ENCODE measurements at places on chromosomes 3 and 15.

- no peak for DNase-seq
Measured at GRCh38 chr15:29773816-29774215, 48.5 kb downstream of the TJP1 start.

- DNase-seq: no peak
Measured at GRCh38 chr3:78791753-78792152, 976.0 kb downstream of the ROBO1 start.

- no peak for DNase-seq
Measured at GRCh38 chr15:58505581-58505980, 73.8 kb downstream of the LIPC start.

GRCh38 chr3:127598841-127599570 is 795 bp downstream of the MCM2 start:
- no peak for DNase-seq

DNA sequence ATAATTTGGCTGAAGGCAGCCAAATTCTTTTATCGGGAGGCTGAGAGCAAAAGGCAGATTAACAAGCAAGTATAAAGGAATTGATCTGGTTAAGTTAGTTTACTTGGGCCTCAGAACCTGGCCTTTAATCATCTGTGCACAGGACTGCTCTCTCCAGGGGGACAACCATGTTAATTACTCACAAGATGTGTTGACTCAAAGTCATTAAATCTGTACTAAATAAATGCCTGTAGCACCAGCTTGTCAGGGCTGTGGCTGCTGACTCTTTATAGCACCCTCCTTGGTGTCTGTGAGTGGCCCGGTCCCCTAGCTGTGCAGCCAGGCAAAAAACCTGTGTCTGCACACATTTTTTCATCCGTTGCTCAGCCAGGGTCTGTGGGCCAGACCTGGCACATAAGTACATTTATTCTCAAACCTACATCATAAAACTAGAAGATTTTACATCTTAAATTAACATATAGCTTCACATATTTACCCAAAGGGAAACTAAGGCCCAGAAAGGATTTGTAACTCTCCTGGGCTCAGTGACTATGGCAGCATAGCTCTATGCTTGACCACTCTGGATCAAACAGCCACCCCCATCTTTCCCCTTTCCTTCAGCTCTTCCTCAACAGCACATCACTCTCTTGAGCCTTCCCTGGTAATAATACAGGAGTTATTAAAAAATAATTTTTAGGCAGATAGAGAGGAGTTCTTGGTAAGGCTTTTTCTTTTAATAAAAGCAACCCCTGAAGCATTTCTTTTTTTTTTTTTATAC is 51.4 kb downstream of the NCEH1 start:
- DNase-seq: no peak

- DNase-seq: no peak
Measured at GRCh38 chr3:125462722-125463299, 57.2 kb downstream of the SNX4 start.

DNA sequence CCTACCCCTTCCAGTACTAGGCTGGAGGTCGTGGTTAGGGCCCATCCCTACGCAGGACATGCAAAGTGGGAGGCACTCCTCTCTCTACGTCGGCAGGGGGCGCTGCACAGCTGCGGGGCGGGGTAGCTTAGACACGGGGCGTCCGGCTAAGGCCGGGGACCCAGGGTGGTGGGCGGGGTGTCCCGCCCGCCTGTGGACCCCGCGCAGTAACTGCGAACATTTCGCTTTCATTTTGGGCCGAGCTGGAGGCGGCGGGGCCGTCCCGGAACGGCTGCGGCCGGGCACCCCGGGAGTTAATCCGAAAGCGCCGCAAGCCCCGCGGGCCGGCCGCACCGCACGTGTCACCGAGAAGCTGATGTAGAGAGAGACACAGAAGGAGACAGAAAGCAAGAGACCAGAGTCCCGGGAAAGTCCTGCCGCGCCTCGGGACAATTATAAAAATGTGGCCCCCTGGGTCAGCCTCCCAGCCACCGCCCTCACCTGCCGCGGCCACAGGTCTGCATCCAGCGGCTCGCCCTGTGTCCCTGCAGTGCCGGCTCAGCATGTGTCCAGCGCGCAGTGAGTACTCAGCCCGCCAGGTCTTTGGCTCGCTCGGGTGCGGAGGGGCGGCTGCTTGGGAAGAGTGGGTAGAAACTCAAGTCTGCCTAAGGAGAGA is at the start of gene IL12A:
Gene IL12A, plus strand, starts transcription at position 219 of the 655 bp plus-strand sequence.
- DNase-seq: peak; percentile 70

DNA sequence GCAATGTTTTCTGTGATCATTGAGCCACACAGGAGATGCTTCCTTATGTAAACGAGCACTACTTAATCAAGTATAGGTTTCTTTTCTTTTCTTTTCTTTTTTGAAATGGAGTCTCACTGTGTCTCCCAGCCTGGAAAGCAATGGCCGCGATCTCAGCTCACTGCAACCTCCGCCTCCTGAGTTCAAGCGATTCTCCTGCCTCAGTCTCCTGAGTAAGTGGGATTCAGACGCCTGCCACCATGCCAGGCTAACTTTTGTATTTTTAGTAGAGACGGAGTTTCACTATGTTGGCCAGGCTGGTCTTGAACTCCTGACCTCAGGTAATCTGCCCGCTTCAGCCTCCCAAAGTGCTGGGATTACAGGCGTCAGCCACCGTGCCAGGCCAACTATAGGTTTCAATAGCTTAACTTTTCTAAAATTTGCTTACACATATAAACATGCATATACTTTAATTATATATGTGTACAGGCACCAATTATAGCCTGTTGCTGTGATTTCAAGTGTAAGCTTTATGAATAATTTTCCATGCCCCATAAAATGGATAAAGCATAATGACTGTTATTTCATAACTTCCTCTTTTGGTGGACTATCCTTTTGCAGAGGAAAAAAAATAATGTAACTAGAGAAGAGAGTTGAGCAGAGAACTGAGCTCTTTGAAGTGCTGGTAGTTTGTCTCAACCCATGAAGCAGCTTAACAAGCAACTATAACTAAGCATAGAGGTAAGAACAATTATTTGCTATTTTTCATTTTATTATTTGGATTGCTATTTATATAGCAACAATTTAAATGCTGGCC is 24.8 kb upstream of the MBNL1 start:
- DNase-seq: no peak

GRCh38 chr3:186653080-186653707 is 12.6 kb upstream of the HRG start:
- no peak for DNase-seq

DNA sequence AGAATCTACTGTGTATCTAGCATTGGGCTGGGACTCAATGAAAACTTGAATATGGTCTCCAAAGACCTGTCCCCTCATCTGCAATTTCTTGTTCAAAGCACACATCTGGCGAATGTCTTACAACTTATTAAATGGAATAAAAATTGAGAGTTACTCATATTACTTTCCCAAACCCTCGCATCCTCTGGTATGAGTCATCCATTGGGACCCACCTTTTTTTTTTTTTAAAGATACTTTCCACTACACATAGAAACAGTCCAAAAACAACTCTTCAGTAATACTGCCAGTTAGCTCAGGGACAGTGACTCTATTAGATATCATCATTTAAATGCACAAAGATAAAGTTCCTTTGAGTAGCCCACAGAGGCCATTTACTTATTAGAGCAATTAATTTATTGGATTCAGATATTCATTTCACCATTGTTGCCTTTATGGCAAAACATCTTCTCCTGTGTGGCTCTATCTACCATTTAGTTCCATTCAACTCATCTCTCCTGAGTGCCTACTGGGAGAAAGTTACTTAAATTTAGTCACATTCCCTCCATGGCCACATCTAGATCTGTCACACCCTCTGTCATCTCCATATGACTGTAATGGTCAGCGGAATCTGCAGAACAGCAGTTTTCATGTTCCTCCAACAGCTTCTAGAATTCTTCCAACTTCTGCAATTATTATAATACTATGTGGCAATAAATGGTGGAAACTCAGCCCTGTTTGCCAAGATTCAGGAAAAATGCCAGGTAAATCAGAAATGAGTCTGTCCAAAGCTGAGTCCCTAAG is 77.9 kb upstream of the ARHGEF3 start:
- DNase-seq: no peak

GRCh38 chr3:36988356-36988755 is 4.6 kb downstream of the EPM2AIP1 start:
- DNase-seq: no peak

GRCh38 chr3:97970156-97970555 is 2.1 kb downstream of the RIOX2 start:
- DNase-seq: no peak

GRCh38 chr3:40224796-40225515 is 84.6 kb upstream of the EIF1B start:
- DNase-seq: no peak

- no peak for DNase-seq
Measured at GRCh38 chr3:25090698-25091453, 337.2 kb upstream of the RARB start.

- DNase-seq: no peak
Measured at GRCh38 chr3:197226179-197226578, 72.2 kb downstream of the DLG1 start.

DNA sequence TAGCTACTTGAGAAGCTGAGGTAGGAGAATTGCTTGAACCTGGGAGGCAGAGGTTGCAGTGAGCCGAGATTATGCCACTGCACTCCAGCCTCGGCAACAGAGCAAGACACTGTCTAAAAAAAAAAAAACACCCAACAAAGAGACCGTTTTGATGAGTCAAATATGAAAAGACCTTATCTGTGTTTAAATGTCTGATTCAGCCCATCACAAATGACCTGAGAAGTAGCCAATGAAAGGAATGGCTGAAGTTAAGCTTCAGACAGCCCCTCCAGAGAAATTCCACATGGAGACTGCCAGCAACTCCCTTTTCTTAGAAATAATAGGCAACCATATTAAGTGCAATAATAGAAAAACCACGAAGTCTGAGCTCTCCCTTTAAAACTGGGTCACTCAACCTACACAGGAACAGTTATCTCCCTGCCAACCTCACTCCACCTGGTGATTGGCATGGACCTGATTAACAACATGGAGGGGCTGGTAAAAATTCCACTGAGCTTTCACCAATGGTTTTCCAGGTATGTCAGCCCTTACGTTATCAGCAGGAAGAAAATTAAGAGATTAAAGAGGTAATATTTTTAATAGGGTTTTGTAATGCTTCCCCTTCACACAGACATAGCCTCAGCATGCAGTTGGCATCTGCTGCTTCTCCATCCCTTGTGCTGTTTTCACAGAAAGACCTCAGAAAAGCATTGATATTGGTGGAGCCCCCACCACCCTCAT is 238.1 kb upstream of the STT3B start:
- no peak for DNase-seq

- no peak for DNase-seq
Measured at GRCh38 chr3:111979434-111980038, 710 bp downstream of the ABHD10 start.

GRCh38 chr3:155519078-155519477 is 225.6 kb upstream of the STRIT1 start:
- DNase-seq: no peak

GRCh38 chr3:98012979-98013378 is 22.1 kb downstream of the GABRR3 start:
- DNase-seq: no peak

DNA sequence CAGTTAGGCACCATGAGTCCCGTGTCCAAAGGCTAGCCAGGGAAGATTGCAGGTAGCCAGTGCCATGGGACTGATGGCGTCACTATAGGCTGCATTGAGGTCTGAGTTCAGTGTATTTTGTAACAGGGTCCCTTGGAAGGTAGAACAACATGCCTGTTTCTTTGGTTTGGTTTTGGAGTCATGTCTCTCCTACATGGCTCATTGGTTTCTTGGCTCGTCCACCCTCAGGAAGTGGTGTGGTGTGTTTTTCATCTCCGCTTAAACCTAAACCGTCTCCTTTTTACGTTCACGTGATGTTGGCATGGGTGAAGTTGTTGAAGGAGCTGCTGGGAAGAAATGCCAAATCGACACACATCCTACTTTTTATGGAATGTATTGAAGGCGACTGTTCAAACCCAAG is 71.6 kb downstream of the FLNB start:
- DNase-seq: no peak

DNA sequence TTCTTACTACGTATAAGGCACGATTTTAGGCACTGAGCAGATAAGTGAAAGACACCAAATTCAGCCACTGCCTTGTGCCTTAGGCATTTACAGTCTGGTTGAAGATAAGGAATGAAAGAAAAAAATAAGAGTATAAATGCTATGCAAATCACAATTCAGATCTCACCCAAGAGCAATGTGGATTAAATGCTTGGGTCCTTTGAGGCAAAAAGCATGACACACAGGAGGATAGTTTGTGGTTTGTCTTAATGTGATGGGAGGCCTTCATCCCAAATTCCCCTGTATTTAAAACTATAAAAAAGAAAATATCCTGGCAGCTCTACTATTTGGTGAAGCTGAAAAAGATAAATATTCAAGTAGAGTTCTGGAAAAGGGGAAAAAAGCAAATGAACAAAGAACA is 79.8 kb downstream of the TGFBR2 start:
- no peak for DNase-seq

- DNase-seq: no peak
Measured at GRCh38 chr3:196355668-196356067, 17.5 kb upstream of the TM4SF19 start.

- peak; percentile 29 for DNase-seq
Measured at GRCh38 chr3:192467230-192468140, 259.9 kb downstream of the FGF12 start.

DNA sequence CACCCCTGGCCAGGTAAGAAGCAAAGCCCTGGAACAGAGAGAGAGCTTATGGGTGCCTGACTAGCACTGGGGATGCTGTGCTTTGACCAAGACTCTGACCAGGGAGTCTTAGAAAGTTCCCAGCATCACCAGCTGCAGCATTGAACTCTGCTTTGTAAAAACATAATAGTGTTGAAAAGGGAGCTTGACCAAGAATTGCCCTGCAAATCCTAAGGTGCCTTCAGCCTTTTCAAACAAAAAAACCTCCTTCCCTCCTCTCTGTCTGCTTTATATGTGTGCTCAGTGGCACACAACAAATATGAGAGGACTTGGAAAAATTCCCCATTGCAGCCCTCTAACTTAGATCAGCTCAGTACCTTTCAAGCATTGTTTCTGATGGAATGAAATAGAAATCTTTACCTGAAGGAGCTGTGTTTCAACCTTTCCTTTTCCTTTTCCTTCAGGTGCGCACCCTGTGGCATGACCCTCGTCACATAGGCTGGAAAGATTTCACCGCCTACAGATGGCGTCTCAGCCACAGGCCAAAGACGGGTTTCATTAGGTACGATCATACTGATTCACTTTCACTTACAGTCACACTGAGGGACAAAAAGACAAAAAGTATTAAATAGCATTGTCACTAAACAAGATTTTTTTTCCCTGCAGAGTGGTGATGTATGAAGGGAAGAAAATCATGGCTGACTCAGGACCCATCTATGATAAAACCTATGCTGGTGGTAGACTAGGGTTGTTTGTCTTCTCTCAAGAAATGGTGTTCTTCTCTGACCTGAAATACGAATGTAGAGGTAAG is 13.0 kb downstream of the THBS1 start:
- no peak for DNase-seq

GRCh38 chr3:12273045-12273695 is 15.7 kb upstream of the PPARG start:
- no peak for DNase-seq

GRCh38 chr3:113268942-113269341 is 57.6 kb downstream of the BOC start:
- DNase-seq: no peak

GRCh38 chr3:197339841-197340520 is 41.6 kb upstream of the DLG1 start:
- DNase-seq: no peak

Measured in activated T-cell treated with anti-CD3 and anti-CD28 coated beads for 24 hours (primary cell).